HT1080 (cell line): ENCODE measurements at places on chromosomes 6 and 20. TPM values are rescaled to one million over a fixed set of nuclear protein-coding genes. Genes with fewer than 3 reads are reported as not detected.
A peak's percentile ranks its signal among the peaks of the same experiment; 100 is the strongest.

DNA sequence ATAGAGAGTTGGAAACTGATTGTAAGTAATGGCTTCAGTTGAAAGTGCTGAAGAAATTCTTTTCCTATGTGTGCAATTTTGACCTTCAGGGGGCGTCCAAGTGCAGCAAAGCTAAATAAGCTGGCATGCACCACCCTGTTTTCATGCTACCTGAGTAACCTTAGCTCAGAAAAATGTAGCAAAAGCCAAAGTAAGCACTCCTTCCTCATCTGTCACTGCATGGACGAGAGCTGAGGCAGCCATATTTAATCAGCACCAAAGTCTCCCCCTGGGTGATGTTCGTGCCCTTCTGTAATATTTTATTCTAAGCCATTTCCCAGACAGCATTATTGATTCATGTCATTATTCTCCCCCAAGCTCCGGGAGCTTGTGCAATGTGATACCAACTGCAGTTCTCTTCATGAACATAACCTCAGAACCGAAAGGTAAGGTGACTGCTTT is 123.1 kb downstream of the RPS12 start:
- peak; percentile 44 for DNase-seq

DNA sequence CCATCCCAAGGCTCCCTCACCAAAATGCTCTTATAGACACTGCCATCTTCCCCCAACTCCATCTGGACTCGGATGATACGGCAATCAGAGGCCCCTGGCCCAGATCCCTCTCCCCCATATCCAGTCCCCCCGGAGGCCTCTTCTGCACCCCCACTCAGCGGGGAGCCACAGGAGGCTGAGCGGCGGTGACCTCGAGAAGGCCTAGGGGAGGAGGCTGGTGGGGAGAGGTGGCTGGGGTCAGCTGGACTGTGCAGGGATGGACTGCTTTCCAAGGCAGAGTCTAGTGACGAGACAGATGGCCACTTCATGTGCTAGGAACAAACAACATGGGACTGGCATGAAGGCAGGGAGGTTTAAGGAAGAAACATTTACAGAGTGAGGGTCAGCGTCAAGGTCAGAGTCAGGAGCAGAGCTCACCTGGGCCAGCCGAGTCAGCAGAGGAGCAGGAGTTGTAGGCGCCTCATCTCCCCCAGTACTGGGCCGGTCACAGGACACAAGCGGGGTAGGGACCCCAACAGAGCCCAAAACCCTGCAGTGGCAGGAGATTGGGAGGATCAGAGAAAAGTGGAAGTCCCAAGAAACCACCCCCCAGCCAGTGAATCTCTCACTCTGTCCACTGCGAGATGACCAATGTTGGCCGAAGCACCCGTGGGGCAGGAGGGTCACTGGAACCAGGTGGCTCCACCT is 3.7 kb downstream of the PFDN6 start:
- no peak for DNase-seq

DNA sequence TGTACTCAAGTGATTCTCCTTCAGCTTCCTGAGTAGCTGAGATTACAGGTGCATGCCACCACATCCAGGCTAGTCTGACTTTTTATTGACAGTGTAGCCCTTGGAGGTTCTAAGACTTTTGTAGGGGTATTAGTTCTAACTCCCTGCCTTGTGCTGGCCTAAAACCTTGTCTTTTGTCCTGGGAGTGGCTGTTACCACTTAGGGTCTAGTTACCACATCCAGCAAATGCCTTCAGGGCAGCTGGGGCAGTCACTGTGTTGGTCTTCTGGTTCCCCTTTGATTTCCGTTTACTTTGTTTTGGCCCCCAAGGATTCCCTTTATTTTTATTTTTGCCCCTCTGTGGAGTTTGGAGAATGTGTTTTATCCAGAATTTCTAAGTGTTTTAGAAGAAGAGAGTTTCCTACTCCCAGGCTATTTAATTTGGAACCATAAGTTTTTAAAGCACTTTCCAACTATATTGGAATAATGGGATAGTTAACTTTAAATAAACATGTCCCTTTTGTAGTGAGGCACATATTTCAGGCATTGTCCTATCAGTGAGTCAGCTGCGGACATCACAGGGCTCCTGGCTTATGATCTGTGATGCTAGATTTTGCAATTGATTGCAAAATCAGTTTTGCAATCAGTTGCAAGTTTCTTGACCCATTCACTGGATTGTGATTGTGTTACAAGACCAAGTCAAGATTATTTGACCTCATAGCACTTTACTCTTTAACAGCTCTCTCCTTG is 25.0 kb downstream of the IL22RA2 start:
- no peak for DNase-seq

The GGTLC1 gene
- not detected in 2 replicates for total RNA-seq

The SIRPG gene
- 0.03 TPM in 1 of 2 replicates, not detected in the other for total RNA-seq
